SW480 (cell line): ENCODE measurements at places on chromosomes 16 and 17.

GRCh38 chr16:61993108-61993507 lies 43.1 kb downstream of the CDH8 start:
- no peak for DNase-seq

GRCh38 chr17:34710226-34710625 lies 130.8 kb downstream of the TMEM132E start:
- DNase-seq, result no peak

DNA sequence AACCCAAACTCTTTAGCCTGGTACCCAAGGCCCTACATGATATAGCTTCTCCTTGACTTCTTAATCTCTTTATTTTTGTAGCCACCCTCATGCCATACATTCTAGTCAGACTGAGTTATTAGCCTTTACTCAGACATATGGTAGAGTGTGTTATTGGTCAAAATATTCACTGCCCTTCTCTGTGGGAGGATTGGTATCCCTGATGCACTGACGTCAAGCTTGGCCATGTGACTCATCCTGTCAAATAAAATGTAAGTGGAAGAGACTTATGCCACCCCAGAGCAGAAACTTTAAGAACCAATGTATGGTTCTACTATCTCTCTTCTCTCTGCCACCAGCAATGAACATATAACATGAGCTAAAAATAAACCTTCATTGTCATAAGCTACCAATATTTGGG lies 12.2 kb upstream of the BEAN1 start:
- no peak for DNase-seq

GRCh38 chr16:4591191-4591590 lies 23.5 kb downstream of the UBALD1 start:
- no peak for DNase-seq

- DNase-seq, result no peak
Measured at GRCh38 chr16:7378024-7378695, 45.5 kb downstream of the RBFOX1 start.

GRCh38 chr17:42410319-42410685 lies 12.8 kb downstream of the CAVIN1 start:
- no peak for DNase-seq

DNA sequence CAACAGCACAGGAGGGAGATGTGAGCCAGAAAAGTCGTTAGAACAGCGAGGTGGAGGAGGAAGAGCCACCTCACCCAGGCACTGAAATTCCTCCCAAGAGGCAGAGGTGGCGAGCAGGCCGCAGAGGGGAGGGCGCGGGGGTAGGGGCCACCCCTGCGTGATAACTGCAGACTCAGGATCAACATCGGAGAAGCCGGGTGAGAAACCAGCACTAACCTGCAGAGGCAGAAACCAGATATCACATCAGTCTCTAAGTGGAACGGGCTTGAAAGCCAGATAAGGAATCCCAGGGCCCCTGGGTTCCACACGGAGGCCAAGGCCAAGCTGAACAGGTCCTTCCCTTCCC lies 39.4 kb upstream of the ZC3H18 start:
- DNase-seq, result no peak

DNA sequence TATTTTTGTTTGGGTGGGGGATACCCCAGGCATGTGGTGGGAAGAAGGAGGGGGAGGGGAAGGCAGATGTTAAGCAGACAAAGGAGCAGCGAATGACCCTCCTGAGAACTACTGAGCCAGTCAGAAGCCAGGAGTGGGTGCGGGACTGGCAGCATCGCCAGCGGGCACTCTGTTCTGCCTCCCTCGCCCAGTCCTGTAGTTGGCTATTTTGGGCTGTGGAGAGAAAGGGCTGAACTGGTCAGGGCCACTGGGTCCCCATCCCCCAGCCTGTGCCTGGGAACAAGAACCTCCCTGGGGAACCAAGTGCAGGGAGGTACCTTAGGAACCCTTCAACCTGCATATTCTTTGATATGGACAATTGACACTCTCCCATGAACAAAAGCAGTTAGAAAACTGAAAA lies 6.4 kb downstream of the LRRC3C start:
- no peak for DNase-seq

DNA sequence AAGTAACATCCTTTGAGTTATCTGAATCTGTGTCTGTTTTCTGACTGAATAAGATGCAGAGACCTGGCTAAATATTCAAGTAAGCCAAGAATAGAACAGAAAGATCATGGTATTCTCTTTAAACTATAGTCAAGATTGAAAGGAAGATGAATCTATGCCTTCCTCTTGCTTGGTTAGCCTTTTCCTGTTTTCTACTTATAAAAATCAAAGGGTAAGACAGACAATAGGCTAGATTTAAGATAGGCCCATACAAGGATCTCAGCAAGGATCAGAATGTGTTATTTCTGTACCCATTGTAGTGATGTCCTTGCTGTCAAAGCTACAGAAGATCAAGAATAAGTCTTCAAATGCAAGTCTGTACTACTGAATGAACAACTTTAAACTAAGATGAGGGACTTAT lies 7.0 kb upstream of the CDR2 start:
- no peak for DNase-seq
